ENCODE measurements at places on chromosomes 7 and 10.

DNA sequence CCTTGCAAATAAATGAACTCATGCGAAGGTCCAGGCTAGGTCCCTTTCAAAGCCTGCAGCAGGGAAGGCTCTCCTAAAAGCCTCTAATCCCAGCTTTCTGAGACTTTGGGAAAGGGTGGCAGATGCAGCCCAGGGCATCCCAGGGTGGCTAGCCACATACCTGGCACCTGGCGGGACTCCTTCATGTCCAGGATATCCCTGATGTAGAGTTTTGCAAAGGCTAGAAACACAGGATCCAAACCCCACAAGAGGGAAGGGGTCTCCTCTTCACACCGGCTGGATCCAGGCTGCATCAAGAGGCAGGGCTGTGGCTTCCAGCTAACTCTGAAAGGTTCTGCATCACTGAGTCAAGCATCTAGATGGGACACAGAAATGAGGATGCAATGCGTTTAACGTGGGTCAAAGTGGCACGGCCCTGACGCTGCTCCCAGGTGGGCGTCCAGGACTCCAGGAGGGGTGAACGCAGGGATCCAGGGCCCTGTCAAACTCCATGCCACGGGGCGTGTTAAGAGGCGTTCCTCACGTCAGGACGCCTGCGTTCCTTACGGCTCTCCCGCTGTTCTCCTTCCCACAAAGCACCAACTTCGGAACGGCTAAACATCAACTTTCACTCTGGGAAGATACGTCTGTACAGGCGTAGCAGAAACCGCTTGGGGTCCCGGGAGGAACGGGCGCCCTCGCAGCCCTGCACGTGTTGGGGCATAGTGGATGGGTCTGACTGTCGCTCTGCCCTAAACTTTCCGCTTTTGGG lies 507 bp downstream of the STN1 start:
- DNase-seq, result peak; percentile 71

DNA sequence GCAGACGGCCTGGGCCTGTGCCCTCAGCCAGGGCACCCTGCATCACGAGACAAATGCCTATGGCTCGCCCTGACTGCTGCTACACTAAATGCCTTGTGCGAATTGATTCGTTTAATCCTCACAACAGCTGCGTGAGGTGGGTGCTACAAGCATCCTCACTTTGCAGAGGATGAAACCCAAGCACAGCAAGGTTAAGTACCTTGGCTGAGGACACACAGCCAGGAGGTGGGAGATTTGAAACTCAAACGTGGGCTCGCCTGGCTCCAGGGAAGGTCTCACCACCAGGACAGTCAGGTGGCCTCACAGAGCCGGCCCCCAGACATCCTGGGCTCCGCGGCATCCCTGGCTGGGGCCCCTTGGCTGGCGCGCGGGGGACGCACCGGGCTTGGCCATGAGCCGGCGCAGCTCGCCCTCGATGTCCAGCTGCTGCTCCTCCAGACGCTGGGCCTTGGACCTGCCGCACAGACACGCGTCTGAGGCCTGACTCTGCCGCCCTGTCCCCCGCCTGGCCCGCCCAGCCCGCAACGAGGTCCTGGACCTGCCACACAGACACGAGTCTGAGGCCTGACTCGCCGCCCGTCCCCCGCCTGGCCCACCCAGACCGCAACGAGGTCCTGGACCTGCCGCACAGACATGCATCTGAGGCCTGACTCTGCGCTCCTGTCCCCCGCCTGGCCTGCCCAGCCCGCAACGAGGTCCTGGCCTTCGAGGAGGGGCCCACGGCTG lies 22.0 kb downstream of the MICALL2 start:
- no peak for DNase-seq

- DNase-seq, result no peak
These were observed 7.3 kb upstream of the RET start for GRCh38 chr10:43069579-43069978.

GRCh38 chr10:87915989-87916388 lies 52.6 kb downstream of the PTEN start:
- DNase-seq, result no peak

DNA sequence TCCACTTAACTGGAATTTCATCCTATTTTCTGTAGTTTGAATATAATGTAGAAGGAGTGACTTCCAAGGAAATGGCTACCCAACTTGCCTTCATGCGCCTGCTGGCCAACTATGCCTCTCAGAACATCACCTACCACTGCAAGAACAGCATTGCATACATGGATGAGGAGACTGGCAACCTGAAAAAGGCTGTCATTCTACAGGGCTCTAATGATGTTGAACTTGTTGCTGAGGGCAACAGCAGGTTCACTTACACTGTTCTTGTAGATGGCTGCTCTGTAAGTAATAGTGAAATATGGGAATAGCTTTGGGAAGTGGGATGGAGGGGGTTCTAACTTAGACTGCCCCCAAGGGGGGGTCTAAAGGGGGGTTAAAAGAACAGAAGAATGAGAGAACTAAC lies 34.5 kb downstream of the COL1A2 start:
- no peak for DNase-seq

DNA sequence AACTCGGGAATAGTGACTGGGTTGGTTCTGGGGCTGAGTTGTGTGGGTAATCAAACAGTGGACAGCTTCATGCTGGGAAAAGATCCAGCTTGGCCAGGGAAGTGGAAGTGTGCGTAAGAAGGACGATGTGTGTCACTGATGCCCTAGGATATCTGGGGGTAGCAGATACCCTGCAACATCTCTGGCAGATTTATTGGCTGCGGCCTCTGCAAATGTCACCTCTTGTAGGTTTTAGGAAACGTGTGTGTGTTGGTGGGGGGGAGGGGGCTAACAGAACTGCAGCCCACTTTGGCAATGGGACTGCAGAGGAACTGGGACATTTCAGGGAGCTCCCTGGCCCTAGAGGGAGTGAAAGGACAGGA lies 965 bp upstream of the AGAP3 start:
- no peak for DNase-seq

GRCh38 chr7:134514106-134514505 lies 13.3 kb upstream of the AKR1B10 start:
- DNase-seq, result no peak

GRCh38 chr7:92010215-92010614 lies 69.6 kb downstream of the AKAP9 start:
- no peak for DNase-seq

- no peak for DNase-seq
These were observed 77.6 kb upstream of the SHH start for GRCh38 chr7:155889636-155890511.

DNA sequence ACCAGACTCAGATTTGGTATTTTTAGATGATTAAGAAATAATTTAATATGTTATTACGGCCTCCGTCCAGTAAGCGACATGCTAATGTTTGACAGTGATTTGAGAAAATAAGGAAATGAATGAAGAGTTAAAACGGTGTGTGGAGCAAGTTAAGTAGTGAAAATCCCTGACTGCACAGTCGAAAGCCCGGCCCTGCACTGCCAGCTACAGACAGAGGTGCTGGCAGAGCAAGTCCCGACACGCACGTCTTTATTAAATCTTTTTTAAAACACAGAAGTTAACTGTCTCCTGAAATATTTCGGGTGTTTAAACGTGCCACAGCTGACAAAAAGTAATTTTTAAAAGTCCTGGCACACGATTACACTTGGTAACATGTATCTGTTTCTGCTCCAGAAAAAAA lies 293.4 kb upstream of the RNF32 start:
- DNase-seq, result no peak

DNA sequence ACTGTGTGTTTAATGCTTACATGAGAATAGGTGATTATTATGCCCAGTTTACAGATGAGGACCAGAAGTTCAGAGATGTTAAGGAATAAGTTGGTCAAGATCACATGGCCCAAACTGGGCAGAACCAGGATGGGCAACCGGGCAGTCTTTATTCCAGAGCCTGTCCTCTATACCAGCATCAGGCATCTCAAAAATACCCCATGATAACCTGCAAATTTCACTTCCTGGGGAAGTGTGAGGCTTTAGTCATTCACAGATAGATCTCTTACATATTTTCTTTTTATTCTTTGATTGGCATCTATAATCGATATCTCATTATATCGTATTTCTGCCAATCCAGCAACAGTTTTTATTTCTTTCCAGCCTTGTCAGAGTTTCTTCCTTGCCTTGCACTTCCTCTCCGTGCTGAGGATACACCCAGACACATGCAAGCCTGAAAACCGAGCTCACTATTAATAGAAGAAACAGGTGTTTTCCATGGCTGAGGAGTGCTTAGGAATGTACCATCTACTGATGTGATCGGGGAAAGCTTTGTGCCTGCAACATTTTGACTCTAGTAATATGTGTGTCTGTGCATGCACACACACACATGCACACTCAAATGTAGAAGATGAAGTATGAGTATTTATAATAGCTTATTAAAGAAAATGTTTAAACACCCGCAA lies 82.4 kb downstream of the CREM start:
- no peak for DNase-seq

DNA sequence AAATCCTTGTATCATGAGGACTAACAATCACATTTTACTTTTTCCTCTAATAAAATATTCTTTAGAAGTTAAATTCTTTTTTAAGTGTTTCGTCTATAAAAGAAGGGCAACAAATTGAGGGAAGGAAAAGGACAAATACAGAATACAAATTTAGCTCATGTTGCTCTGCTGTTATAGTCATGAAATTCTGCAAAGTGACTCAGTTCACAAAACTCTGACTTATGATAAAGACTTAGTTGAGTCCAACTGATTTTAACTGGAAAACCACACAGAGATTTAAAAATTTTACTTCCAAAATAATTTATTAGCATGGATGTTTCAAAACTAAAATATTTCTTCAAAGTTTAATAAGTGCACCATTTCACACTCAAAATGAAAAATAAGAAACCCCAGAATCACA lies 75.0 kb upstream of the GPR22 start:
- DNase-seq, result no peak

GRCh38 chr7:95011146-95011928 lies 103.9 kb downstream of the PPP1R9A start:
- no peak for DNase-seq

GRCh38 chr7:71135116-71135515 lies 3.2 kb downstream of the GALNT17 start:
- DNase-seq, result no peak

DNA sequence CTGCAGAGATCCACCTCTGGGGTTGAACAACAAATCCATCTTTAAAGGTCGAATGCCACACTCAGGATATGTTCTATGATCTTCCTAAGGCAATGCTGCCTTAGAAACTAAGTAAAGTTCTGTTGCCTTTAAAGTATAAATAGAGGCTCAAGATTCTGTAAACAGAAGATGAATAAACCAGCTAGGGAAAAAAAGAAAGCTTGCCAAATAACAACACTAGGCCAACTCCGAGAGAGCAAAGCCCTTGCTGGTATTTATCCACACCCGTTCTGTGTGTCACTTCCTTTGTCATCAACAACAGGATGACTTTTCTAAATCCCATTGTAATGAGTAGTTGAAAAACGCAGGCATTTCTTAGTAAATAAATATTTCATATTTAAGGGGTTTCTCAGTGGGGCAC lies 330.0 kb upstream of the GLI3 start:
- no peak for DNase-seq

- peak; percentile 11 for DNase-seq
These were observed 729 bp downstream of the DNAJB6 start for GRCh38 chr7:157337316-157338149.

GRCh38 chr10:282294-283139 lies 147.3 kb downstream of the ZMYND11 start:
- no peak for DNase-seq

- DNase-seq, result no peak
These were observed 110.1 kb upstream of the PITRM1 start for GRCh38 chr10:3282674-3283017.

- DNase-seq, result no peak
These were observed 7.7 kb downstream of the FAM180A start for GRCh38 chr7:135740889-135741288.

DNA sequence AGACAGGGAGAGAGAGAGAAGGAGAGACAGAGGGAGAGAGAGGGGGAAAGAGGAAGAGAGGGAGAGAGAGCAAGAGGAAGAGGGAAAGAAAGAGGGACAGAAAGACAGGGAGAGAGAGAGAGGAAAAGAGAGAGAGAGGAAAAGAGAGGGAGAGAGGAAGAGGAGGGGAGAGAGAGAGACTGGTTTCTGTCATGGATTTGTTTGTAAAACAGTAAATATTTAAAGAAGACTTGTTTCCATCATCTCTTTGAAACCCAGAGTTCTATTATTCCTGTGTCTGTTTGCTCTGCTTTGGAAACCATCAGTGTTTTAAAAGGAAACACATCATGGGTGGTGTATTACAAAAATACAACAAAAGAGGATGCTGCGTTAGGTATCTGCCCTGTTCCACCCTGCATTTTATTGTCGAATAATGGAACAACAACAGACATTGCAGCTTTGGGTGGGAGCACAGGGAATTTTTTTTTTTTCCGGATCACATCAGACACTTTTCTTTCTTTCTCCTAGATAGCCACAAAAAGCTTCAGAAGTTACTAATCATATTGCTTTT lies 150.7 kb upstream of the RSU1 start:
- no peak for DNase-seq

DNA sequence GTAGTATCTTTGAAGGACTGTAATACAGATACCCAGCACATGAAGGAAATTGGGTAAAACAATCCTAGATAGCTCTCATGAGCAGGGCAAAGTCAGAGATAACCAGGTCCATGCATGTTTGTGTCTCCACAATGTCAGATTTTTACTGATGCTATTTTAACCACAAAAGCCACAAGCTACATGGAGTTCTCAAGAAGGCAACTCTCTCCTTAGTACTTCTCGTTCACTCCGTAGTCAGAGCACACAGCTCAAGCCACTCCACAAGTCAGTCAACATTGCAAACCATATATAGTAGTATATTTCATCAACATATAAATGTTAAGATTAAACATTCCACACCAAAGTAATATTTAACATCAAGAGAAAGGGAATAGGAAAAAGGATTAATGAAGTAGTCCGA lies 98.0 kb upstream of the PIK3CG start:
- DNase-seq, result no peak

GRCh38 chr10:8043569-8044306 lies 10.8 kb upstream of the GATA3 start:
- no peak for DNase-seq

GRCh38 chr7:107850216-107850615 lies 40.8 kb upstream of the DLD start:
- DNase-seq, result no peak

DNA sequence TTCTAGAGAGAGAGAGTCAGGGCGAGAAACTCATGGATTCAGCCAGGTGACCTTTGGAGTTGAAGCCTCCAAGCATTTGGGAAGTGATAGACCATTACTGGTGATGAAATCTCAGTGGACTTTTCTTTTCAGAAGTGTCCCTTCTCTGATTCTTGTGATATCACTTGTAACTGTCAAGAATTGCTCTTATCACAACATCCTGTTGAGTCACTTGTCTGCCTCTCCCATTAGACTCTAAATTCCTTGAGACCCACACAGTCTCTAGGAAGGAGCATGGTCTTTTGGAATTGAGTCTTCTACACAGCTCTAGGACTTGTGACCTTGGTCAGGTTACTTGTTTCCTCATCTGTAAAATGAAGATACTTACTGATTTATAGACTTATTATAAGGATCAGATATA lies 81.0 kb downstream of the CFAP58 start:
- no peak for DNase-seq

DNA sequence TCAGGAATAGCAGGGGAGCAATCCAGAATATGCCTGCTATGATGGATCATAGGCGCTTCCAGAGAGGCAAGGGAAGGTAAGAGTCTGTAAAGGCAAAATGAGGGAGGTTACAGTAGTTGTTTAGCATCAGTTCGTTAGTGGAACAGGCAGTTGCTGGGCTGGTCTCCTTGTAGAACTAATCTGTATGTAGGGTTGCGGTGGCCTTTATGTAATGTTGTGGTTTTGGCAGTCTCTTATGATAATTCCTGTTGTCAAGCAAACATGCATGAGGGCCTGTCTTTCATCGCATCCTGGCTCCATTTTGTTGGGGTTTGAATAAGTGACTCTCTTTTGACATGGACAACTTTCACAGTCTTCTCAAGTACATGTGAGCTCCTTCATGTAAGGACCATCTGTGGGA lies 427.8 kb upstream of the LRGUK start:
- DNase-seq, result no peak

All from DMS 273 treated with DMSO at 0.1 percent for 48 hours (cell line).